Diencephalon (tissue), 1 donor: ENCODE measurements at places on chromosomes 13 and 19. TPM values are rescaled to one million over a fixed set of nuclear protein-coding genes. Genes with fewer than 3 reads are reported as not detected.

Gene SULT2A1
- total RNA-seq = not detected

Gene RGCC
- total RNA-seq = 27.9 TPM

Gene PPP1R13L
- total RNA-seq = 0.46 TPM

Gene SHC2
- total RNA-seq = 21.0 TPM

Gene FUZ
- total RNA-seq = 15.2 TPM

Gene BRSK1
- 111 TPM for total RNA-seq

Gene MBNL2
- total RNA-seq = 31.4 TPM

Gene LGALS16
- not detected for total RNA-seq
